Mesothelial cell of epicardium (in vitro differentiated cells): ENCODE measurements at places on chromosomes 6 and 20.

DNA sequence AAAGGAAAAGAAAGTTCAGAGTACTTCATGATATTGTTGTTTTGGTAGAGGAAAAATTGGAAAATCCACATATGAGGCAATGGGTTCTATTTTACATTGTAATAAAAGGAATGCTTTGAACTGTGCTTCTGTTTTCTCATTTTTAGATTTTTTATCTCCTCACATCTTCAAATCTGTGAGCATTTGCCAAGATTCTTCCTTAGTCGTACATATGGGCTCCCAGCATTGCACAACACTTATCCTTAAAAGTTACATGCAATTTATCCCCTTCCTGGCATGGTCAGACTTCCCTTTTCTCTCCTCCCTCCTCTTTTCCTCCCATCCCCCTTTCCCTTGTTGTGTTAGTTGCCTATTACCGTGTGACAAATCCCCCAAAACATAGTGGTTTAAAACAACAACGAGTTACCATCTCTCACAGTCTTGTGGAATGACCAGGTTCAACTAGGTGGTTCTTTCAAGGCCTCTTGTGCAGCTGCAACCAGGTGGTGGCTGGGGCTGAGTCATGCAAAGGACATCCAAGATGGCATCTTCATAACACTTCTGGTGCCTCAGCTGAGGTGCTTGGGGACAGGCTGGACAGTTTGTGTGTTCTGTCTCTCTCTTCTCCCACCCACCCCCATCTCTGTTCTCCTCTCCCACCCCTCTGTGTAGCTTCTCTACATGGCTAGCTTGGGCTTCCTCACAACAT, 68.7 kb downstream of the TXNDC5 start:
- no peaks in the 10 kb centered on the region for H3K36me3 ChIP-seq
- H3K27me3 ChIP-seq, result no peaks in the 10 kb centered on the region
- no peak for DNase-seq
- H3K4me3 ChIP-seq, result no peak overlapping the region

DNA sequence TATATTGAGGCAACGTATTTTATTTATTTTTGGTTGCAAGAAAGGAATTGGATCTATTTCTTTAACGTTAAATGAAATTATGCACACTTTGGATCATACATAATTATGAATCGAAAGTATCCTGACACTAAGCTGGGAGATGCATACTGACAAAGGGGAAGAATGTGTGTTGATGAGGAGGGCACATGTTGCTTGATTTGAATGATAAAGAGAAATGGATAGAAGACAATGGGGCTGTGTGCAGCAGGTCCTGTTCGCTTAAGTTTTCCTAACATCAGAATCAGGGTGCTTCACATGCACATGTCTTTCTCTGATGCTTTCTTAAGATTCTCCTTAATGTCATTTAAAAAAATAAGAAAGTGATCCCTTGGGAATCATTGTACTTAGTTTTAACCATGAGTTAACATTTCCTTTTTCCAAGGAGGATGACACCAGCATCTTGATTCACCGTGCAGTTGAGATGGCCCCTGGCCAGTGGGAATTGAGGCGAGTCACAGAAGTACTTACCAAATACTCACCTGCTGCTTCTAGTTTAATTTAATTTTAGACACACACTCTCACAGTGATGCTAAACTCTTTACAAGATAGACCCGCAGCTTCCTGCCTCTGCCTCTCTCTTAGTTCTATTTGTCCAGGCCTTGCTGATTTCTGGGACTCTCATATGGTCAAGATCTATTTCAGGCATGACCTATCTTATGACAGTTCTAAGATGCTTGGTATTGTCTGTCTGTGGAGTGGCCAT, 116.5 kb downstream of the CLIC5 start:
- peaks cover 6% of the 10 kb centered on the region for H3K4me1 ChIP-seq
- no peaks in the 10 kb centered on the region for H3K36me3 ChIP-seq
- H3K4me3 ChIP-seq, result no peak overlapping the region
- H3K27ac ChIP-seq, result no peak overlapping the region

- no peak overlapping the region for H3K27ac ChIP-seq
- DNase-seq, result no peak
- H3K36me3 ChIP-seq, result no peaks in the 10 kb centered on the region
- H3K4me3 ChIP-seq, result no peak overlapping the region
- no peaks in the 10 kb centered on the region for H3K27me3 ChIP-seq
These were observed 265.3 kb downstream of the UST start for GRCh38 chr6:149012040-149012545.

- no peak for DNase-seq
- no peaks in the 10 kb centered on the region for H3K27me3 ChIP-seq
- no peak overlapping the region for H3K4me3 ChIP-seq
- H3K4me1 ChIP-seq, result peaks cover 13% of the 10 kb centered on the region
- peaks cover 4% of the 10 kb centered on the region for H3K36me3 ChIP-seq
These were observed 50.7 kb downstream of the TAF4 start for GRCh38 chr20:62014889-62015537.

GRCh38 chr20:57964011-57964862, 254.4 kb upstream of the PMEPA1 start:
- no peak for DNase-seq
- no peak overlapping the region for H3K27ac ChIP-seq
- H3K27me3 ChIP-seq, result peaks cover 18% of the 10 kb centered on the region
- H3K4me3 ChIP-seq, result no peak overlapping the region
- H3K36me3 ChIP-seq, result no peaks in the 10 kb centered on the region

- peaks cover 69% of the 10 kb centered on the region for H3K4me1 ChIP-seq
- no peaks in the 10 kb centered on the region for H3K27me3 ChIP-seq
- no peak for DNase-seq
- peak overlapping the region; percentile 74 for H3K27ac ChIP-seq
- peak overlapping the region; percentile 53 for H3K4me3 ChIP-seq
These were observed 5.6 kb downstream of the MDFI start for GRCh38 chr6:41643899-41644269.

DNA sequence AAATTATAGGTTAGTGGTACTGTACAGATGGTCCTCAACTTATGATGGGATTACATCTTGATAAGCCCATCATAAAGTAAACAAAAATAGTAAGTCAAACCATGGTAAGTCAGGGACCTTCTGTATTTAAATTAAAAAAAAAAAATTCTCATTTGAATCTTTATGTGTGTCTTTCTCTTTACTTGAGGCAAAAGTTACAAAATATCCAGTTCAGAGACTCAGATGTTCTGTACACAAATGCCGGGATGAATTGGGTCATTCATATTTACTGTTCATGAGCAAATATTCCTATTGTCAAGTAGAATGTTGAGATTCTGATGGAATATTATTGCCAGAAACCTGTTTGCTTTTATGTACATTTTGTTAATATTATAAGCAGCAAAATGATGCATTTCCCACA, 13.4 kb downstream of the PHACTR2 start:
- DNase-seq, result no peak
- no peak overlapping the region for H3K27ac ChIP-seq
- no peak overlapping the region for H3K4me3 ChIP-seq
- no peaks in the 10 kb centered on the region for H3K27me3 ChIP-seq
- peaks cover 71% of the 10 kb centered on the region for H3K4me1 ChIP-seq

DNA sequence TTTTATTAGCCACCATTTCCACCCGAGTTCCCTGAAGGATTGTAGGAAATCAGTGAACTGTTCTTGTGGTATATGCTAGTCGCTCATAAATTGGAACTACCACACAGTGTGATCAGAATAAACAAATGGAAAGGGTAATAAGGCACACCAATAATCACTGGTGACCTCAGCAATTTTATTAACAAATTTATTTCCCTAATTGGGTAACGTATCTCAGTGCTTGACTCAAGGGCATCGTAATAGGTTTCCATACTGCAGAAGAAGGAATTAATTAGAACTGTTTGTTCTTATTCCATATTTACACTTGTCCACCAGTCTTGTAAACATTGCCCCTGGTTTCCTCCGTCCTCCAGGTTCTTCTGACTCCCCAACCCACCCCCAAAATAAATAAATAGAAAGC, 10.0 kb upstream of the UQCC2 start:
- peaks cover 28% of the 10 kb centered on the region for H3K27me3 ChIP-seq
- H3K4me3 ChIP-seq, result no peak overlapping the region
- H3K4me1 ChIP-seq, result peaks cover 9% of the 10 kb centered on the region

DNA sequence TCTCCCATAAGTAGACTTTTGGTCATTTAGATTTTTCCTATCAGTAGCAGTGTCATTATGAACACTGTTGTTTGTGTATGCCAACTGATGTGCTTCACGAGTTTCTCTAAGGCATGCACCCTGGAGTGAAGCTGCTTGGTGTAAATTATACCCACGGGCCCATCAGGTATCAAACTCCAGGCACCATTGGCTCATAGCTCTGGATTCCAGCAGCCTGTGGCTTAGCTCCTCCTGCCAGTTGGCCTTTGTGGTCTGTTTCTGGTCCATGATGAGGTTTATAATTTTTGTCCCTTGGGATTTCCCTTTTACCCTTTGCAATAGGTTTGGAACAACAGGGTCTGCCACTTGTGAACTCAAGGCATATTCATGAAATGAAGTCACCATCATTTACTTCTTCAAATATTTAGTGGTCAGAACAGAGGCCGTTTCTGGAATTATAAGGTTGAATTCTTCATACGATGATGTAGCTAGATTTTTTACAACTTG, 350.5 kb downstream of the PRL start:
- H3K27ac ChIP-seq, result peak overlapping the region; percentile 93
- no peak for DNase-seq
- H3K4me3 ChIP-seq, result no peak overlapping the region

- no peaks in the 10 kb centered on the region for H3K27me3 ChIP-seq
- no peak for DNase-seq
- no peak overlapping the region for H3K27ac ChIP-seq
- H3K36me3 ChIP-seq, result no peaks in the 10 kb centered on the region
These were observed 7.6 kb upstream of the VEGFA start for GRCh38 chr6:43762410-43762768.

- no peaks in the 10 kb centered on the region for H3K4me1 ChIP-seq
- H3K27me3 ChIP-seq, result peaks cover 2% of the 10 kb centered on the region
- no peak overlapping the region for H3K4me3 ChIP-seq
- H3K27ac ChIP-seq, result no peak overlapping the region
These were observed 350.2 kb upstream of the AGPAT4 start for GRCh38 chr6:161624111-161624510.

GRCh38 chr20:48238781-48239180, 453.5 kb upstream of the SULF2 start:
- H3K27me3 ChIP-seq, result no peaks in the 10 kb centered on the region
- H3K27ac ChIP-seq, result no peak overlapping the region
- no peak overlapping the region for H3K4me3 ChIP-seq
- H3K4me1 ChIP-seq, result peaks cover 34% of the 10 kb centered on the region

DNA sequence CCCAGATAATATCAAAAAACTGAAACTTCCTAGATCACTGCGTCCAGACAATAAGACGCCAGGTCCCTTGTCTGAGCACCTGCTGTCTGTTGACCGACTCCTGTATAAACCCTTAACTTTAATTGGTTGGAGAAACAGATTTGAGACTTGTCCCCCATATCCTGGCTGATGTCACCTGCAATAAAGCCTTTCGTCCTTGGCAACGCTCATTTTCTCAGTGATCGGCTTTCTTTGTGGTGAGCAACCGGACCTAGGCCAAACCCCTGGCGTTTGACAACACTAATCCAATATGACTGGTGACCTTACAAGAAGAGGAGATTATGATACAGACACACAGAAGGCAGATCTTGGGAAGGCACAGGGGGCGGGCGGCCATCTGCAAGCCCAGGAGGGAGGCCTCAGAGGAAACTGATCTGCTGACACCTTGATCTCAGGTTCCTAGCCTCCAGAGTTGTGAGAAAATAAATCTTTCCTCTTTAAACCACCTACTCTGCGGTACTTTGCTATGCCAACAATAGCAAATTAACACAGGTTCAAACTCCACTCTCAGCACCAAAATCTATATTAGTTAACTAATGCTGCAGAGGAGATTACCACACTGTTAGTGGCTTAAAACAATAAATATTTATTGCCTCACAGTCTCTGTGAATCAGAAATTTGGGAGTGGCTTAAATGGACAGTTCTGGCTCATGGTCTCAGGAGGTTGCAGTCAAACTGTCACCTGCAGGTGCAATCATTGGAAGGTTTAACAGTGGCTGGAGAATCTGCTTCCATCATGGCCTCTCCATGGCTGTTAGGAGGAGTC, 178.7 kb downstream of the OTOR start:
- no peak for DNase-seq
- H3K4me1 ChIP-seq, result peaks cover 15% of the 10 kb centered on the region
- no peaks in the 10 kb centered on the region for H3K36me3 ChIP-seq
- no peak overlapping the region for H3K27ac ChIP-seq
- H3K27me3 ChIP-seq, result peaks cover 4% of the 10 kb centered on the region
- no peak overlapping the region for H3K4me3 ChIP-seq

GRCh38 chr20:31839782-31840487, 5.5 kb downstream of the FOXS1 start:
- no peak overlapping the region for H3K27ac ChIP-seq
- H3K27me3 ChIP-seq, result no peaks in the 10 kb centered on the region
- H3K4me1 ChIP-seq, result peaks cover 34% of the 10 kb centered on the region
- DNase-seq, result no peak

DNA sequence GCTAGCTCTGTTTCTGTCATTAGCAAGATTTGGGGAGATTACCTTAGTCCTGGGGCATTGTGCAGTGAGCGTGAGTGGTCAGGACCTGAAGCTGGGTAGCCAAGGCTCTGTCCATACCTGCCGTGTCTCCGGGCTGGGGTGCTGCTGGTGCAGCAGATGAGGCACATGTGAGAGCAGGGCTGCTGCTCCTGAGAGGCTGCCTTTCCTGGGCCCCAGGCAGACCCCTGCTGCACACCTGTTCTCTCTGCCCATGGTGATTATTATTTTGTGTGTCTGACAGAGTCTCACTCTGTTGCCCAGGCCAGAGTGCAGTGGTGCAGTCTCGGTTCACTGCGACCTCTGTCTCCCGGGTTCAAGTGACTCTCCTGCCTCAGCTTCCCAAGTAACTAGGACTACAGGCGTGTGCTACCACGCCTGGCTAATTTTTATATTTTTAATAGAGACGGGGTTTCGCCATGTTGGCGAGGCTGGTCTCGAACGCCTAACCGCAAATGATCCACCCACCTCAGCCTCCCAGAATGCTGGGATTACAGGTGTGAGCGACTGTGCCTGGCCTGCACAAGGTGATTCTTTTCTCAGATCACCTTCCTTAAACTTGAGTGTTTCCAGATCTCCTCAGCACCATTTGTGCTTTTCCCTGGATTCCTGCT, 36.8 kb upstream of the IRF4 start:
- no peak overlapping the region for H3K4me3 ChIP-seq
- H3K36me3 ChIP-seq, result peaks cover 4% of the 10 kb centered on the region
- H3K27ac ChIP-seq, result no peak overlapping the region
- peaks cover 2% of the 10 kb centered on the region for H3K4me1 ChIP-seq
- DNase-seq, result no peak
- no peaks in the 10 kb centered on the region for H3K27me3 ChIP-seq

DNA sequence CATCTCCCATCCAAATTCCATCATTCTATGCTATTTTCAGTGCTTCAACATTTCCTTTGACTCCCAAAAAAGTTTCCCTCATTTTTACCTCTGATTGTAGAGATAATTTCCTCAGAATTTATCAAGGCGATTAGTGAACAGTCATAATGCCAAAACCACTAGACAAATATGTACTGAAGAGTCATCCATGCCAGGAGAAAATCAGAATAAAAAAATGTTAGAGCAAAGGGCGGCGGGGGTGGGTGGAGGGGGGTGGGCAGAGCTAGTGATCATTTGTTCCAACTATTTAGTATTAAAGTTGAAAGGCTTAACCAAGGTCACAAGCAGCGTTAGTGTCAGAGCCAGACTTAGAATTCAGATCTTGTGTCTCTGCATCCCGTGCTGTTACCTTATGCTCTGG, 5.3 kb upstream of the ADGRF5 start:
- no peaks in the 10 kb centered on the region for H3K36me3 ChIP-seq
- H3K27me3 ChIP-seq, result no peaks in the 10 kb centered on the region
- H3K4me3 ChIP-seq, result no peak overlapping the region
- H3K27ac ChIP-seq, result no peak overlapping the region
- H3K4me1 ChIP-seq, result no peaks in the 10 kb centered on the region
- DNase-seq, result no peak

GRCh38 chr6:140046016-140046632, 671.7 kb upstream of the CITED2 start:
- peaks cover 44% of the 10 kb centered on the region for H3K4me1 ChIP-seq
- no peaks in the 10 kb centered on the region for H3K27me3 ChIP-seq
- DNase-seq, result no peak
- no peaks in the 10 kb centered on the region for H3K36me3 ChIP-seq
